Globus pallidus (tissue), 1 donor: ENCODE measurements at places on chromosomes 11 and 22.

GRCh38 chr11:96391698-96392307 lies 2.0 kb downstream of the JRKL start:
- no peak for DNase-seq

DNA sequence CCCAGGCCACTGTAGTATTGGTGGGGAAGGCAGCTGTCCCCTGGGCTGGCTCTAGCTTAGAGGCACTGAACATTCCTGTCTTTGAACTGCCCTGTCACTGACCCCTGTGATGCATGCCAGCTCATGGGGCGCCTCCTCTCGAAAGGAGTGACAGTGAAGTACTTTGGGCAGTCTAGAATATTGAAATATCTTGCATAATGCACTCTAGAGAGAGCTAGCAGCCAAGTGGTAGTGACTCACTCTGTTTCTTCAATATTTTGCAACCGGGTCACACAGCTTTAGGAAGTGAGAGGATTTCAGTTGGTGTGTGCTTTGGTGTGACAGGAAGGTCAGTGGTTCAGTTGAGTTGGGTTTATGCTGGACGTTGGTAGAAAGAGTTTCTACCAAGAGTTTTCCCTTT lies 35.5 kb upstream of the ST14 start:
- DNase-seq, result no peak

GRCh38 chr11:121802542-121802941 lies 313.5 kb downstream of the BLID start:
- DNase-seq, result no peak

- DNase-seq, result peak; percentile 73
Observed at GRCh38 chr22:37979782-37980181, 4.6 kb downstream of the SOX10 start.

DNA sequence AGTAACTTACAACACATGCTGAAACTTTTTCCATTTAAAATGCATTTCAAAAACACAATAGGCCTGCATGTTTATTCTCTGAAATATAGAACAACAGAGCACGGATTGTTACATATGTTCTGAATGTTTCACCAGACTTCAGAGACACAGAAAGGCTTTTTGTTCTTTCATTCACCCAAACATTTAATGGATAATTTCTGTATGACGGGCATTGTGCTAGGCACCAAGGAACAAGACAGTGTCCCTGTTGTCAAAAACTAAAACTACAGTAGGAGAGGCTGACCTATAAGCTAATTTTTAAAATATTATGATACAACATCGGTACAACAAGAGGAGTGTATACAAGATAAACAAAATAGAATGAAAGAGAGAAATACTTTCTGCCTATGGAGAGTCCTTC lies 81.9 kb upstream of the TEAD1 start:
- peak; percentile 23 for DNase-seq

DNA sequence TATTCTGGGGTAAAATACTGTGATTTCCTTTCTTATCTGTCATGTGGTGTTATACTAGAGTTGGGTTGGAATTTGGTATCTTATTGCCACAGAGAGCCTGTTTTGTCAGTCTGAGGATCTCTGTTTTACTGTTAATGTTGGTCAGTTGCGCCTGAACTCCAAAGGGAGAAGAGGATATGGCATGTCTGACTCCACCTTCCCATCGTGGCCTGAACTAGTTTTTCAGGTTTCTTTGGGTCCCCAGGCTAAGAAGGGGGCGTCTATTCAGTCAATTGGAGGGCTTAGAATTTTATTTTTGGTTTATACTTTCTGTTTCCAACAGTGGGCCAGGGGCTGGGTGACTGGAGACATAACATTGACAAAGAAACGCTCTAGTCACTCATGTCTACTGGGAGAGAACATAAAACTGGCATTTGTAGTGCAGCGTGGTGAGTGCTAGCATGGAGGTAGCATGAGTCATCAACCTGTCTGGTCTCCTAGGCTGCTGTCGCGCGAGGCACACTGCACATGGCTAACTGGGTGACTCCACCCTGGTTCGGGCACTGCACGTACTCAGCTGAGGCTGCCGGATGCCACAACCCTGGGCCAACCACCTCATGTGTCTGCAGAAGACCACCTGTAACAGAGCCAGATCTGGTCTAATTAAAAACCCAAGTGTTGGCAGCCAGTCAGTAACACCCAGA lies 120.1 kb upstream of the OR9Q1 start:
- no peak for DNase-seq

DNA sequence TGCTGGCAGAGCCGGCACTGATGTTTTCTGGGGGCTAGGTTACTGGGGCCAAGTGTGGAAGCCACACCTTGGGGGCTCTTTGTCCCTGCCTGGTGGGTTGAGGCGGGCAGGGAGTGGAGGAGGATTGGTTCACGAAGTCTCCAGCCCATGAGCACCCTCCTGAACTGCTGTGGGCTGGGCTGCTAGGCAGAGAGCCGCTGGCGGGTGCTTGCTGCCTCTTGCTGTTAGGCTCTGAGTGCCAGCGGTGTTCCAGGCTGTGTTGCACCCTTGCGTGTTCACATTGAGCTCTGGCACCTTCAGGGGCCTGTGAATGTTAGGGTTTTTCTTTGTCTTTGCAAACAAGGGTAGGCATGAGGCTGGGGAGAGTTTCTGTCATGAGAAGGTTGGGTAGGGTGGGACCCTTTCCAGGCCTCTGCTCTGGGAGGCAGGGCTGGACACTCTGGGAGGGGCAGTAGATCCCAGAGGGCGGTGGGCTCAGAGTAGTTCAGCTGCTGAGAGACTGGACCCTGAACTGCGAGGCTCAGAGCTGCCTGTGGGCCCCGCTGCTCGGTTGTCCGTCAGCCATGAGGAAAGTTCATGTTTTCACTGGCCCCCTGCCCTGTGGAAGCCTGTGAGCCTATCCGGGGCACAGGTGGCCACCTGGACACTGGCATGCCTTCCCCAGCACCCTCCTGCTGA lies 24.0 kb upstream of the TMEM191C start:
- DNase-seq, result no peak

- DNase-seq, result peak; percentile 88
Observed at GRCh38 chr11:62340269-62340901, 3.1 kb downstream of the ASRGL1 start.

- DNase-seq, result no peak
Observed at GRCh38 chr11:130645164-130645842, 196.9 kb downstream of the ADAMTS15 start.

GRCh38 chr22:47810505-47811500 lies 1048.4 kb downstream of the TBC1D22A start:
- no peak for DNase-seq

- DNase-seq, result no peak
Observed at GRCh38 chr22:27778294-27779090, 23.1 kb downstream of the MN1 start.

DNA sequence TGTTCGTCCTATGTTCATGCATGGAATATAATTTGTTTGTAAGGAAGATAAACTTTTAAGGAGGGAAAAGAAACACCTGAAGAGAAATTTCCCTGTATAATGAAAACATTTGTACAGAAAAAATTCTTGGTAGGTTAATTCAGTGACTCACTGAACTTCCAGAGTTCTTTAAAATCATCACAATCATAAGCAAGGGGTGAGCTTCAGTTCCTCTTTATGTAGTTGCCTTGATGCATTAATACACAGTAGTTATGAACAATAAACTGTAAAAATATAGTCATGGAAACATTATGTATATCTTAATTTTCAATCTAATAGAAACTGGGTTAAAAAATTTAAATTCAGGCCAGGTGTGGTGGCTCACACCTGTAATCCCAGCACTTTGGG lies 1.1 kb upstream of the C11orf65 start:
- DNase-seq, result no peak

GRCh38 chr22:37461961-37462360 lies 24.2 kb downstream of the MFNG start:
- DNase-seq, result no peak

GRCh38 chr22:28819253-28820096 lies 19.1 kb upstream of the XBP1 start:
- DNase-seq, result no peak

- no peak for DNase-seq
Observed at GRCh38 chr11:114099392-114100178, 40.1 kb downstream of the ZBTB16 start.

GRCh38 chr11:120900643-120901042 lies 123.3 kb upstream of the TBCEL start:
- no peak for DNase-seq

DNA sequence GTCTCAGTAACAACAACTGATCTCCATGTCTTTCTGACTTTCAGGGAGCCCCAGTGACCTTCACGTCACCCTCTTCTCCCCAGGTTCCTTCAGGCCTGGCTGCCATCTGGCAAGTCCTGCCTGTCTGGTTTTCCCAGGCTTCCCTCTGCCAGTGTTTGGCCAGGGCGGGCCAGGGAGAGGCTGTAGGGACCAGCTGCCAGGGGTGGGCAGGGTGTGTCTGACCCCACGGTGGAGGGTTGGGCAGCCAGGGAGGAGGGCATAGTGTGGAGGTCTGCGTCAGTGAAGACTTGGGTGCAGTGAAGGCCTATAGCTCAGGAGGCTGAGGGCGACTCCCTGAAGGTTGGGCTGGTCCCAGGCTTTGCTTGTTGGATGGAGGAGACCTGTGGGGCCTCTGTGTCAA lies 11.9 kb upstream of the MRGPRX2 start:
- no peak for DNase-seq

DNA sequence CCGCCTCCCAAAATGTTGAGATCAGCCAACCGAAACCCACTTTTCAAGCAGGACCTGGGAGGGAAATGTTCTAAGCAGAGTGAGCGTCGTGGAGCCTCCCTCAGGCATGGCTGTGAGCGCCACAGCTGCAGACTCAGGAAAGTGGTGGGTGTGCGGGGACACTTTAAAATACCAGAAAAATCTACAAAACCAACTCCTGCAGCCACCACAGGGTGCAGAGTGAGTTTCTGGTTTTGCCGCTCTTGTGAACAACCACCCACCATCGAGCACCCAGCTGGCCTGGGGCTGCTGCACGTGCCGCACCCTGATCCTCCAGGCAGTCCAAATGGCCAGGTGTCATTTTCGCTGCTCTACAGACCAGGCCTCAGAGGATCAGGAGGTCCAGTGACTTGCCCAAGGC lies 46.9 kb downstream of the CELSR1 start:
- DNase-seq, result no peak

- DNase-seq, result no peak
Observed at GRCh38 chr22:32127904-32128303, 31.2 kb downstream of the C22orf42 start.

DNA sequence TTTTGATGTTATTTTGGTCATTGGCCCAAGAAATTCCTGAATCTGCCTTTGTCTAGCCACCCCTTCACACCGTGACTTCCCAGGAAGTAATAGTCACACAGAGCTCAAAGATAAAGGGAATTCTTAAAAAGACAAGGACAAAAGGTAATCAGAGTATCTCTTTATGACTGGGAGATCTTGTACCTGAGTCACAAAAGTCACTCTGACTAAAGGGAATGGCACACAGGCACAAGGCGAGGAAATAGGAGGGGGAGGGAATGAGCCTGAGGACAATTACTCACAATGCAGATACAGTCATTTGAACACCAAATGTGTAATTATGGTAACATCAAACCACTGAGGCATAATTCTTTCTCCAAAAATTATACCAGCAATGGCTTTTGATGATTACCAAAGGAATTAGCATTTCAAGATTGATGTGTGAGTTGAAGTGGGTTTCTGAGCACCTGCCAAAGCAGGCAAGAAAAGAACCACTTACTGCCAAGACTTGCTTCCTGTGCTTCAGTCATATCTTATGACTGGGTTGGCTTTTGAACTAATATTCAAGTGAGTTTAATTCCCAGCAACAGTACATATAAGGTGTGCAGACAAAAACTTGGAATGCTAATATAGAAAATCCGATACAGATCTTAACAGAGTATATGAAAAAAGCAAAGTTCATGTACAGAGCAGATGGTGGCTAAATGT lies 856.4 kb downstream of the LRRC4C start:
- no peak for DNase-seq

DNA sequence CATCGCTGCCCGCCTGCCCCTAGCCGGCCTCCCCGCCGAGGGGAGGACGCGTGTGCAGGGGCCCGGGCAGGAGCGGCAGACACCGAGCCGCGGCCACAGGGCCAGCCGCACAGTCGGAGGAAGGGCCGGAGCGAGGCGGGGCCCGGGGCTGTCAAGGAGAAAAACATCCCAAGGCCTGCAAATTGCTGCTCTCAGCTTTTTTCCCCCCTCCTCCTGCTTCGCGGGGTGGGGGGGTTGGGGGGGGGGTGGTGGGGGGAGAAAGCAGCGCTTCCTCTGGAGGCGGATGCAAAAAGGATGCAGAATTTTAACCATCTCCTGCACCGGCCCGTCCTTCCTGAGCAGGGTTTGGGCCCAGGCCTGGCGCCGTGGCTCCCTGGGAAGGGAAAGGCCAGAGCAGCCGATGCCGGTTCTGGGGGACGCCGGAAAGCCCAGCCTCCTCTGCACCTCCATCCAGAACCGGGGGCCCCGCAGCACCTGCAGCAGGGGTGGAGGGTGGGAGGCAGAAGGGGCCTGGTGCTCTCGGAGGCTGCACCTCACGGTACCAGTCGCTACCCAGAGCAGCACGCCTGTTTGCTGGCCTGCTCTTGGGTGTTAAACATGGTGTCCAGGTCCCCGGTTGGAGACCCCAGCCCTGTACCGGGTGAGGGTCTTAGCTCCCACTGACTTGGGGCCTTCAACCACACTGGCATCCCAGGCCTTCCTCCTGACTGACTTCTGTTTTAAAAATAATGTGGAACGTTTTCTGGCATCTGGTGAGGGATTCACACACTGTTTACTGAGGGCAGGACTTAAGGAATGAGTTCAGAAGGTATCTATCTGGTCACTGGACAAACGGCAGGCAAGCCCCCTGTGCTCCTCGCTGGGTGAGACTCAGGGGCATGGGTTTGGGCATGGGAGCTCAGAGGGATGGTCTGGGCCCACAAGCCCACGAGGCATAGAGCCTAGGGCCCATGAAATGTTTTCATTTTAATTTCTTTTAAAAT lies 77.4 kb upstream of the WNT7B start:
- DNase-seq, result peak; percentile 91

GRCh38 chr11:29161191-29161590 lies 855.6 kb downstream of the KCNA4 start:
- DNase-seq, result no peak

- DNase-seq, result no peak
Observed at GRCh38 chr11:66159324-66159984, 89.4 kb downstream of the PACS1 start.

DNA sequence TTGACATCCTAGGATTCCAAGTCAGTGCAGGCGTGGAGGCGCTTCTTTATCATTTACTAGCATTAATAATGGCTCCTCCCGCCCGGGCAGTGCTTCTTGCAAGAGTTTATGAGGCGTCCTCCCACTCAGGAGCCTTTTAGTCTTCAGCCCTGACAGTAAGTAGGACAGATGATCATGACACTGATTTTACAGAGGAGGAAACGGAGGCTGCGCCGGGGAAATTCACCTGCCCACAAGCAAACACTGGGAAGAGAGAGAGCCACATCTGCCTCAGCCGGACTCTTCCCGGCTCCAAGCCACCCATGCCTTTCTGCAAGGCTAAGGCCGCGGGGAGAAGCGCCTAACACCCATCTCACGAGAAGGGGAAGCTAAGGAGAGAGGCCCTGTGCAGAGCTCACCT lies 35.9 kb downstream of the KIAA0930 start:
- no peak for DNase-seq
